ENCODE measurements at places on chromosomes 4 and X.

GRCh38 chrX:136209016-136209738 lies 42.0 kb downstream of the MAP7D3 start:
- no peak for DNase-seq

DNA sequence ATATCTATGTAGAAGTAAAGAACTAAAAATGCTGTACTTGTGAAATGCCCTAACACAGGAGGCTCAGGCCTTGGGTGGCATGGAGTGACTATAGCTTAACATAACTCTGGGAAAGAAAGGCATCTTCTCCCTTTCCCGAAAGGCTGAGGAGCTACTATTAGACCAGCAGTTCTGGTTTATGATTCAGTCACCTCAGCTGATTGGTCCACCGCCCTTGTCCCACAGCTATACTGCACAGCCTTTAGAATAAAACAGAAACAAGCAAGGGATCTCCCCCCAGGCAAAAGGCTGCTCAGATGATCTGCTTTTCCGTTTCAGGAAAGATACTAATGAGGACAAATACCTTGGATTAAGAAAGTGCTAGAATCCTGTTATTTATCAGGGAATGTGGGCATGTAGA lies 171.3 kb downstream of the SNCA start:
- no peak for DNase-seq

DNA sequence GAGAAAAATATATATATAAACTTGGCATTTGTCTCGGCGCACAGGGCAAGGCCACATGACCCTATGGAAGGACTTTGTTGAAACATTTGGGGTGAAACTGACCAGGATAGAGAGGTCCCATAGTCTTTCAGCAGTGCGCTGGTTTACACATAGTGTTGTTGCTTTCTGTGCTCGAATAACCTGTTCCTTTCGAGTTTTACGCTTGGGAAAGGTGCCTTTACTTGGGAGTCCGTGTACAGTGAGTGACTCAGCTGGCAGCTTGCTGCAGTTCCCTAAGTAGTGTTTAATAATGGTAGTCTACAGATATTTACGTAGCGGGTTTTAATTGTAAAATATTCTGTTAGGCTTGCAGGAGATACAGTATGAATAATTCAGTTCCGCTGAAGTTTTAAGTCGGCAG lies 578 bp downstream of the APOOL start:
- no peak for DNase-seq

DNA sequence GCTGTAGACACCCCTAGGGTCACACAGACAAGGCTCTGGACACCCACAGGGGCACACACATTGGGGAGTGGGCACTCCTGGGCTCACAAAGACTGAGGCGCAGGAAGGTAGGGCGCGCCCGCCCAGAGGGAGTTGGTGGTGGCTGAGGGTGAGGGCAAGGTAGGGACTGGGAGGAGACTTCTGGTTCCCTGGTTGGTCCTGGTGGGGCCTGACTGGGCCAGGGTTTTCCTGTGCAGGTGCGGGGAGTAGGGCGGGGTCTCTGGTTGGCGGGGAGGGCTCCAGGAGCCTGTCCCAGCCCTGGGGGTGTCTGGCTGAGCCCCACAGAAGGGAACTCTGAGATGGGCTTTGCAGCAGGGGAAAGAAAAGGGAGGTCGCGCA lies 6.7 kb upstream of the WAS start:
- DNase-seq = no peak

GRCh38 chr4:132333724-132334047 lies 815.4 kb upstream of the PCDH10 start:
- DNase-seq = no peak

GRCh38 chr4:32003548-32003947 lies 1283.4 kb downstream of the PCDH7 start:
- DNase-seq = no peak

GRCh38 chr4:102759831-102760644 lies 730 bp downstream of the MANBA start:
- DNase-seq = no peak

- DNase-seq = no peak
Observed at GRCh38 chr4:17204908-17205307, 306.5 kb upstream of the LDB2 start.

GRCh38 chrX:153454901-153455550 lies 9.2 kb upstream of the TREX2 start:
- no peak for DNase-seq

GRCh38 chr4:162874748-162875147 lies 291.9 kb downstream of the NAF1 start:
- no peak for DNase-seq

GRCh38 chrX:56600987-56601386 lies 37.6 kb downstream of the UBQLN2 start:
- no peak for DNase-seq

GRCh38 chr4:43990551-43990950 lies 458.1 kb downstream of the KCTD8 start:
- DNase-seq = no peak

GRCh38 chrX:66544181-66544580 lies 94.7 kb downstream of the EDA2R start:
- DNase-seq = no peak

DNA sequence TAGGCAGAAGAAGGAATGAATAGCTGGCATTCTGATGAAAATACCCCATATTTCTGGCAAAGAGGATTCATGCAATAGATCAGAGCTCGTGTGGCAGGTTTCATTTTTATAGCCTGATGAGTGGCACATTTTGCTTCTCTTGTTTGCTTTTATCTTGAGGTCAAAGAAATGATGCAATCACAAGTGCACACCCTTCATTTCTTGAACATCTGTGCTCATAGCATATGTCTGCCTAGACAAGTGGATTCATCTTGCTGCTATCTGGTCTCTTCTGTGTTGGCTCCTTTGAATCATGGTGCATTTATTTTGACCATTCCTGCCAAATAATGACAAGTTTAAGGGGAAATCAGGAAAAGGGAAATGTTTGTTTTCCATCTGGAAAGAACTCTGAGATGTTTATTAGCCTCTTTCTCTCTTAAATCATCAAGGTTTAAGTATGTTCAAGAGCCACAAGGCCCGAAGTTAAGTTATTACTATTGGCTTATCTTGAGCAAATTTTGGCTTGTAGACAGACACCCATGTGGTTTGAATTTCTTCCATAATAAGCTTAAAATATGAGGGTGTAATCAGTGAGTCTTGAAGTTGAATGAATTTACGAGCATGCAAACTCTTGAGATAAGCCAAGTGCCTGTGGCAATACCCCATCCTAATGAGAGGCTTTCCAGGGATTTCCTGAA lies 59.3 kb upstream of the HS3ST1 start:
- no peak for DNase-seq

- no peak for DNase-seq
Observed at GRCh38 chrX:50770702-50771101, 43.3 kb downstream of the SHROOM4 start.

- peak; percentile 69 for DNase-seq
Observed at GRCh38 chrX:126551725-126552312, 795 bp downstream of the DCAF12L1 start.

DNA sequence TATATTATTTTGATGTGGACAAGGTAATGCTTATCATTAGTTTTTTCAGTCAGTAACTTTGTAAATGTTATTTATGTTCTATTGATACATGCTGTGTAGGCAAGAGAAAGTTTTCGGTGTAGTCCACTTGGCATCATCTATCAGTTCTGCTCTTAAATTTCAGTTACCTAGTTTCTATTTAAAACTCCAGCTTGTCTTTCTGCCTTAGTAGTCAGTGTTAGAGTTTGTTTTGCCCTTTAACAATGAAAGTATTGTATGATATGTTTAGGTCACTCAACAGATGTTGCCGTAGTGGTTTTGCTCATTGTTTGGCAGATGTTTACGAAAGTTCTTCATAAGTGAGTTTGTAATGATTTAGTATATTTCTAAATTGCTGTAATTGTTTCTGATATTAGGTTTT lies 34.9 kb upstream of the FHDC1 start:
- DNase-seq = no peak

- no peak for DNase-seq
Observed at GRCh38 chr4:78737035-78737434, 39.1 kb upstream of the BMP2K start.

- peak; percentile 72 for DNase-seq
Observed at GRCh38 chr4:2269206-2269531, 7.3 kb upstream of the MXD4 start.

- DNase-seq = no peak
Observed at GRCh38 chrX:16476692-16477091, 173.3 kb upstream of the S100G start.

DNA sequence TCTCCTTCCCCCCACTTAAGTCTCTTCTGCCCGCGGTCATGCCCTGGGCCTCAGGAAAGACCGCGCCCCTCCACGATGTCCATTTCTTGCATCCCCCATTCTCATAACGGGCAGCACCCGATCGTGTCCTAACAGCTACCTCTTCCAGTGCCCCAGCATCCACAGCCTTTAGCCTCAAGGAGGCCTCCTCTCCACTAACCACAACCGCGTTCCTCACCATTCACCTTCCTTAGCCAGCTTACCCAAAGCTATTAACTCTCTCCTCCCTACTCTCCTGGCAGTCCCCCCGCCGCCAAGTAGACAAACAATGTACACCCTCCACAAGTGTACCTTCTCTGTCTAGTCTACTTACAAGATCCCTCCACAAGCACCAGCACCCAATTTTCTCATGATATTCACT lies 58.6 kb upstream of the PAGE5 start:
- DNase-seq = no peak

DNA sequence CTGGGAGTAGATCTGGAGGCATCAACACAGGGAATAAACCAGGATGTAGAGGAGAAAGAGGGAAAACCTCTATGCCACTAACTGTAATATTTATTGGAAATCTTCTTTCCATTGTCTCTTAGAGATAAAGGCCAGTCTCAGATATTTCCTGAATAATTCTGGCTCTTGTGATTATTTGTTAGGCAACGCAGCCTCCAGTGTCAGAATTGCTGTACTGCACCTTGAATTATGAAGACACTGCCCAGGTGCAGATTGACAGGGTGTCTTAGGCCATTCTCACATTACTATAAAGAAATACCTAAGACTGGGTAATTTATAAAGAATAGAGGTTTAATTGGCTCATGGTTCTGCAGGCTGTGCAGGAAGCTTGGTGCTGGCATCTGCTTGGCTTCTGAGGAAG lies 100.7 kb upstream of the ZDHHC15 start:
- DNase-seq = no peak

GRCh38 chrX:118971552-118971951 lies 2.9 kb upstream of the LONRF3 start:
- no peak for DNase-seq

DNA sequence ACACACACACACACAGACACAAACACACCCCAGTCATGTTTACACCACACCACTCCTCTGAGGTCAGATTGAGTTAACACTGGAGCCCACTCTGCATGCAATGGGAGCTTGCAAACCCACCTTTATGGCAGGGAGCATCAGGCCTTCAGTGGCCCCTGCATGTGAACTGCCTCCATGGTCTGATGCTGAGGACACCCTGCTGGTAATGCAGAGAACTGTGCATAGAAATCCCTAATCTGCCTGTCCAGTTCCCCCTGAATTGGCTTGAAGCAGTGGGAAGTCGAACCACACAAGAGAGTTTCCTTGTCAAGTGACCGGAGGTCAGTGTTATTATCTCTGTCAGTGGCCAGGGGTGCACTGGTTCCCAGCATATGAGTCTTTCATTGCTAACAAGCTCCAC lies 59.8 kb downstream of the ANOS1 start:
- DNase-seq = no peak

- DNase-seq = no peak
Observed at GRCh38 chr4:53974561-53974960, 89.8 kb downstream of the CHIC2 start.

DNA sequence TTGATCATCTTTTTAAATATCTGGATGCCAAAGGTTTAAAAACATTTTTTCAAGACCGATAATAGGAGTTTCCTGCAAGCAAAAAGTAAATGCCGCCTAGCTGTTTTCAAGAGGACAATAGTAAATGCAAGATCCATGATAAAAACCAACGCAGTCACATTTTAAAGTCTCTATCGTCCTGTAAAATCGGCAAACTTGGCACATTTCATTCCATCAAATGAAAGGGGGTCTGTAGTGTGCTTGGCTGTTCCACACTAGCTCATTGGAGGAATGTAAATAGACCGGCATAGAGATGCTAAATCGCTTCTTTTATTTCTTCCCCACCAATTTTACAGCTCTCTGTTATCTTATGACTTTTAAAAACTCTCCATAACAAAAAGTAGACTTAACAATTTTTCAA lies 202.2 kb downstream of the NLGN4X start:
- DNase-seq = no peak

DNA sequence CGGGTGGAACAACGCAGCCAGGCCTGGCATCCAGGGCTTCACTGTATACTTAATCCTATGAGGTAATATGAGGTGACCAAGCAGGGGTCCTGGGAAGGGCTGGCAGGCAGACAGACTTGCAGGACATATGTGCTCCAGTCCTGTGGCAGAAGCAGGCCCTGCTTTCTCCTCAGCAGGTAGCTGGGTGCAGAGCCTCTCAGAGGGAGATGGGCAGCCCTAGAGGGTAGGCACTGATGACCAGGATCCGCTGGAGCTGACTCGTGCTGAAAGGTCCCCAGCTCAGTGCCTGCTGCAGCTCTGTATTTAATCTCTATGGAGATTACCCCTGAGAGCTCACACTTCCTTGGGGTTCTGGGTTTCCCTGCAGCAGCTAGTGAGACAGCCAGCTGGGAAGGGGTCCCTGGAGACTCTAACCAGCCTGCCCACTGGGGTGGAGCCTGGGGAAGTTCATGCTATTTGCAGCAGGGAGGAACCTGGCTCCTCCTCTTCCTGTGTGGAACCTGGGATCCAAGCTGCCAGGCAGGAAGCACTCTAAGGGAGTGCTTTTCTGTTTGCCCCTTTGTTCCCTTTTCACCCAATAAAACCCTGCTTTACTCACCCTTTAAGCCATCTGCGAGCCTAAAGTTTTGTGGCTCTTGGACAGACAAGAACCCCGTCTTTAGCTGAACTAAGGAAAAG lies 339.2 kb downstream of the DCAF12L2 start:
- no peak for DNase-seq

- DNase-seq = no peak
Observed at GRCh38 chrX:45142185-45142584, 58.5 kb downstream of the DIPK2B start.

DNA sequence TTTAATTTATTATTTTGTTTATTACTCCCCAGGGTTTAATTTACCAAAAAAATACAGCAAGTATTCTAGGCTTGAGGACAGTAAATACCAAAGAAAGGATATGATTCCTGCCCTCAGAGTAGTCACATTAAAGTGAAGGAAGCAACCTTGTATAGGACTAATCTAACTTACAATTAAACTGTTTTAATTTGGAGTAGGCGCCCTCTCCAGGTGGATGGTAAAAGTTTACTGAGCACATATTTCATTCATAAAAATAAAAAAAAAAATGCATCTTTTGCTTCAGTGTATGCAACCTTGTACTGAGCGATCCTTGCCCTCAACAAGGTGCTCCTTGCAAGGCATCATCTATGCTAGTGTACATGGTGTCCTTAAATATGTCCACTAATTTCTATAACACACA lies 72.0 kb upstream of the MAGEB16 start:
- no peak for DNase-seq

DNA sequence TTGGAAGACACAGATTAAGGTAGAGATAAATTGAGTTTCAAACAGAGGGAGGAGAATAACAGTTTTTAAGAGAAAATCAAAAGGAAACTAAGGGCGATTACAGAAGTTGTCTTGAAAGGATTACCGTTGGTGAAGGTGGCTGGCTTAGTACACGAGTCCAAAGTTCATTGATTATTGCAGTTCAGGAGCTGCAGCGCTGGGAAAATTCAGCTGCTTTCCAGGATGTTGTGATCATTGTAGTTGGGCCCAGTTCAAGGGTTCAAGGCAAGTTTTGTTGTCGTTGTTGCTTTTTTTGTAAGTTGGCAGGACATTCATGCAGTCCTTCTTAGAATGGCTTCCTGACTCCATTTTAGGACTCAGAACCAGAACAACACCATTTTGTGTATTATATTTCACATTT lies 461.7 kb downstream of the RAPGEF2 start:
- DNase-seq = no peak

All from spleen (tissue), 13 donors.